ENCODE measurements at places on chromosomes 7 and 10. TPM values are rescaled to one million over a fixed set of nuclear protein-coding genes. Genes with fewer than 3 reads are reported as not detected.

DNA sequence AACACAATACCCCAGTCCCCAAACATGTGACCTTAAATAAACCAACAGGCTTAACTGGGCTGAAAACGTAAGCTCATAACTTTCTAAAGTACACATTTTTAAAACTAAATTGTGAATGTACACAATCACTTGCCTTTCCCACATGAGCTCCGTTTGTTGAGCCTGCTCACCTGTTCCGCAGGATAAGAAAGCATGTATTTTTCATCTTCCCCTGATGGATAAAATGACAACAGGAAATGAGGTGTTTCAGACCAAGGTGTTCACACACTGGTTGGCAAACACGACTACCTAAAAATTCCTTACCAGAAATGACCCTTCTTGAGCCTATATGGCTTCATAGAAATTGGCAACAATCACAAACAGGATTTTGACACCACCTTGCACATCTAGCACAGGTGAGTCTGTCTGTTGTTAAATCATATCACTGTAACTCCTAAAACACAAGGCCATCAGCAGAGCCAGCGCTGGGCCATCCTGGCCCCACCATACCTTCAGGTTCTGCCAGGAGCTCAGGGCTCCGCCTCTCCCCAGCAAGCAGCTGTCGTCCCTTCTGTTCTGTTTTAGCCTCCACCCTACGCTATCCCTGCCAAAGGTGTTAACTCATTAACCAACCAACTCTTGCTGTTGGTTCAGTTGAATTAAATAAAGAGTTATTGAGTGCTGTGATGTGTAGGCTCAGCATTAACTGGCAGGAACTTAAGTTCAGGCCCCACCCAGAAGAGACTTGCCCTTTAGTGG lies 73.6 kb upstream of the RNF32 start:
- no peak overlapping the region for H3K27ac ChIP-seq
- peaks cover 9% of the 10 kb centered on the region for H3K27me3 ChIP-seq
- no peak for DNase-seq
- H3K36me3 ChIP-seq: peaks cover 8% of the 10 kb centered on the region
- no peaks in the 10 kb centered on the region for H3K4me1 ChIP-seq
- no peak overlapping the region for H3K4me3 ChIP-seq

DNA sequence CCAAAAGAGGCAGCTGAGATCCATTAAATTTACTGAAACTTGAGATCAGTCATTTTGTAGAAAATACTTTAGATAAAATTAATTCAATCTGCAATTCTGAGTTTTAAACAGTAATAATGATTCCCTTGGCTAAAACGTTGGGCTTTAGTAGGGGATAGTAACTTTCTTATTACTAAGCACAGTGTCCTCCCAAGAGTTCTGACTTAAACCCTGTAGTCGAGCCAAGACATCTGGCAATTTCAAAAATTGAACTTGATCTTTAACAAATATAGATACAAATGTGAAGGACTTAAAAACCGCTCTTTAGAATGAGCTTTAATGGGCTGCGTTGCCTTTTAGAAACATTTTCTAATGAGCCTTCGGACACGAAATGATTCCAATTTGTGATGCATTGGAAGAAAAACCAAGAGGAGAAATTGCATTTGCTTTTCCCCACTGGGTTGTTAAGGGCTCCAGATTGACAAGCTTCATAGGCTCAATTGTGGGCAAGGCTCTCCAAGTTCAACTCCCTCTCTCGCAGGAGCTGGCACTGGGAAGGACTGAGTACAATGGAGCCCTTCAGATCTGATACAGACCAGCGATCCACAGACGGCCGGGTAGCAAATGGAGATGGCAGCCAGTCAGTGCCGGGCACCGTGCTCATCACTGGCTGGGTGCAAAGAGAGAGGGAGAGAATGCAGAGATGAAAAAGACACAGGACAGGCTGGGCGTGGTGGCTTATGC lies 921.3 kb upstream of the AUTS2 start:
- no peak for DNase-seq
- no peaks in the 10 kb centered on the region for H3K4me1 ChIP-seq
- H3K27ac ChIP-seq: no peak overlapping the region
- no peaks in the 10 kb centered on the region for H3K27me3 ChIP-seq
- no peak overlapping the region for H3K4me3 ChIP-seq
- no peaks in the 10 kb centered on the region for H3K36me3 ChIP-seq

DNA sequence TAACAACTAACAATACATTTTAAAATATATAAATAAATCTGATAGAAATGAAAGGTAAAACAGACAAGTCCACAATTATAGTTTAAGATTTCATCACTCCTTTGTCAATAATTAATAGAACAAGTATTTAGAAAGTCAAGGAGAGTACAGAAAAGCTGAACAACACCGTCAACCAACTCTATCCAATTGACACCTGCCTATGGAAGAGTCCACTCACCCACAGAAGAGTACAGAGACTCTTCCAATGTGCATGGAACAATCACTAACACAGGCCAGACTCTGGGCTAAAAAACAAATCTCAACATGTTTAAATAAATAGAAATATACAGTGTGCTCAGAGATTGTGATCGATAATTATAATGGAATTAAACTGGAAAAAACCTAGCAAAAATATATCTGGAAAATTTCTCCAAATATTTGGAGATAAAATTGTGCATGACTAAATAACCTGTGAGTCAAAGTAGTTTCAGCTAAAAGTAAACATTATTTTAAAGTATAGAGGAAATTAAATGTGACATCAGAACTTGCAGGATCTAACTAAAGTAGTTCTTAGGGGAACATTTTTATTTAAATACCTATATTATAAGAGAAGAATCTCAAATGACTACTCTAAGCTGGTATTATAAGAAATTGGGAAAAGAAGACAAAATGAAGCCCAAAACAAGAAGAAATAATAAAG lies 109.9 kb upstream of the EGFR start:
- H3K4me3 ChIP-seq: no peak overlapping the region
- no peak for DNase-seq
- H3K36me3 ChIP-seq: no peaks in the 10 kb centered on the region
- no peak overlapping the region for H3K27ac ChIP-seq

GRCh38 chr7:50729962-50730361 lies 52.7 kb downstream of the GRB10 start:
- H3K36me3 ChIP-seq: no peaks in the 10 kb centered on the region
- H3K4me1 ChIP-seq: peaks cover 10% of the 10 kb centered on the region
- H3K27me3 ChIP-seq: no peaks in the 10 kb centered on the region
- no peak for DNase-seq
- no peak overlapping the region for H3K27ac ChIP-seq
- no peak overlapping the region for H3K4me3 ChIP-seq

DNA sequence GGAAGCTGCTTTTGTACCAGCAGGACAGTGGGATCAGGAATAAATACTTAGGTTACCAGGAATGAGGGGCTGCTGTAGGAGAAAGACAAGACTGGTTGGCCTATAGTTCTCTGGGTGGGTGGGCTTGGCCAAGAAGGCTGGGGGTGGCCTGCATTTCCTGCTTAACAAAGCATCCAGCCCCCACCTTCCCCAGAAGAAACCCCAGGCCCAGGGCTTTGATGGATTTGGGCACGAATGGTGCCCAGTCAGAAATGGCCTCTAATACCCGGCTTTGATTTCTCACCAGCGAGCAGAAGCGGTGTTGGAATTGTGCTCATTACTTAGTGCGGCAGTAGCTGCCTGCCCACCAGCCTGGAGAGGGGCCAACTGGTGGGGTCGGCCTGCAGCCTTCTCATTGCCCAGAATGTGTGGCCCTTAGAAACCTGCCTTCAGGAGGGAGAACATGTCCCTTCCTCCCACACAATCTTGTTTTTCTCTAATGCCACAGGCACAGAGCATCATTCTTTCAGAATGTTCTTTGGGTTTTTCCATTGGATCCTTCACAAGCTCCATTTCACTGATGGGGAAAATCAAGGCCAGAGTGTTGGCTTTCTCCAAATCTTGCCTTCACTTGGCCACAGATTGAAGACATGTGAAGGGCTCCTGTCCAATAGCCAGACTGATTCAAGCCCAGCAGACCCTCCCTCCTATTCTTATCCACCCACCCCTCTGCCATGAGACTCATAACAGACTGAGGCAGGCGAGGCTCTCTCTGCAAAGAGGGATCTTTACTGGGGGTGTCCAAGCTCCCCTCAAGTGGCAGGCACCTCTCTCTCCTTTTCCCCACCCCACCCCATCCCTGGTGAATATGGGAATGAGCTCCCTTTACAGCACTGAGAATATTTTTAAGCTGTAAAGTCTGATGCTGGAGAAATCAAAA lies 2.5 kb downstream of the UNC5B start:
- H3K36me3 ChIP-seq: no peaks in the 10 kb centered on the region
- H3K27ac ChIP-seq: no peak overlapping the region
- H3K27me3 ChIP-seq: peaks cover 75% of the 10 kb centered on the region
- H3K4me1 ChIP-seq: peaks cover 2% of the 10 kb centered on the region

DNA sequence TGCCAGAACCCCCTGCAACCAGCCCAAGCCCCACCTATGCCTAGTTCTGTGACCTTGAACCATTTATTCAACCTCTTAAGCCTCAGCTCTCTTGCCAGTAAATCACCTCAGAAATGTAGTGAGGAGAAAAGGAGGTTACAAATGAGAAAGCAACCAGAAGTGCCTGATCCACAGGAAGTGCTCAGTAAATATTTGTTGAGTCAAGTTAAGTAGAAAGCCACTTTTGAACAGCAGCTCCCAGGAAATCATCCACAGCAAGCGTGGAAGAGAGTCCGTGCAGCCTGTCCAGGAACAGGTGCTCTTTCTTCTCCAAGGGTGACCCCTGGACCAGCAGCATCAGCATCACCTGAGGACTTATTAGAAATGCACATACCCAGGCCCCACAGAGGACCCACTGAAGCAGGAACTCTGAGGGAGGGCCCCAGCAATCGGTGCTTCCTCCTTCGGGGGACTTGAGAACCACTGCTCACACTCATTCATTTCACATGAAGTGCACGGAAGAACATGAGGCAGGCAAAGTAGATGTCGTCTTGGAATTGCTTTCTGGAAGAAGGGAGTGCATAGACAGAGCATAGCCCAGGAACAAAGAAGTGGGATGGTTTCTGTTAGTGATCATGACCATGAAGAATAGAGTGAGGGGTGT lies 6.3 kb upstream of the C10orf71 start:
- peaks cover 10% of the 10 kb centered on the region for H3K27me3 ChIP-seq
- DNase-seq: no peak
- no peak overlapping the region for H3K4me3 ChIP-seq
- no peak overlapping the region for H3K27ac ChIP-seq

ARHGEF35 gene
- 6.0 TPM for total RNA-seq

All from activated CD4-positive, alpha-beta memory T cell treated with anti-CD3 and anti-CD28 coated beads, Interleukin-2, amount 10 ng/mL, durations not matched to agents 7 days and 5 days (primary cell).